ENCODE measurements at places on chromosomes 4 and X.

GRCh38 chr4:131347816-131348215 lies 1801.3 kb upstream of the PCDH10 start:
- DNase-seq = no peak

DNA sequence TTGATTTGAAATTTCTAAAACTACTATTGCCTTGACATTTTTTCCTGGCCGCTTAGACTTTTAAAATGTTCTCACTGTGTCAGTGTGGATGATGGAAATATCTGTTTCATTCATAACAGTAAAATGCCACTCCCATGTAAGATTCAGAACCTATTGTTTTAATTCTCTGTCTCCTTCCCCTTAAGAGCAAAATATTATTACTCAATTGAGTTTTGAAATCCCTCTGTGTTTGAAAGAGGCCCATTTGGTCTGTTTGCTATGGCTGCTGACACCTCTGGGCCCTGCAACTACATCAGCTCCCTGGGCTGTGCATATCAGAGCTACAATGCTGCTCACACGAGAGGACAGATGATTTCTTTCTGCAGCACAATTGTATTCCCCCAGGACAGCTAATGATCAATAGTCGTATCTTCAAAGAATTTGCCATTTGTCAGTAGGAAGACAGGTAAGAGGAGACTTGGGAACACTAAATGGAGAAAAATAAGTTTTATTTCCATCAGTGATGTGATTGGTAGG lies 388.0 kb upstream of the GALNT7 start:
- DNase-seq = no peak

DNA sequence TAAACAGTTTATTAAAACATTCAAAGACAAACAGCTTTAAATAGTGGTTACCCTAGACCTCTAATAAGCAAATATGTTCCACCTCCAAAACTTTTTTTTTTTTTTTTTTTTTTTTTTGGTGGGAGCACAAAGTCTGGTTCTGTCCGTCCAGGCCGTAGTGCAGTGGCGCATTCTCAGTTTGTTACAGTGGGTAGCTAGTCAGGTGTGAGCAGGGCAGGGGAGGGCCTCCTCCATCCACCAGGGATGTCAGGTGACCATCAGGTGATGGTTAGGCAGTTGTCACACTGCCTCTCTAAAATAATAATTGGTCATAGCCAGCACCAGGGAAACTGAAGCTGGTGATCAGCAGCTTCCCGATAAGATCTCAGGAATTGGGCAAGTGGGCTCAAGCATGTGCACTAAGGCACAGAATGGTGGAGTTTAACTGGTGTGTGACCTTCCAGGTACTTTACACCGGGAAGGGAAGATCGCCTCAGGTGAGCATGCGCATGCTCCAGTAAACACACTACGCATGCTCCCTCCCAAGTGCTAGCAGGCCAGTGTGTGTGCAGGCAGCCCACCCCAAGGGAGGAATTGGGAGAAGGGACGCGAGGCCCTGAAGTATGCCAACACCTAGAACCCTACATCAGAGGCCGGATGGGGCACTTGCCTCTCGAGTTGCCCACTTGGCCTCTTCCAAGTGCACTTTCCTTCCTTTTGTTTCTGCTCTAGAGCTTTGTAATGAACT lies 27.2 kb downstream of the TNIP2 start:
- DNase-seq = no peak

DNA sequence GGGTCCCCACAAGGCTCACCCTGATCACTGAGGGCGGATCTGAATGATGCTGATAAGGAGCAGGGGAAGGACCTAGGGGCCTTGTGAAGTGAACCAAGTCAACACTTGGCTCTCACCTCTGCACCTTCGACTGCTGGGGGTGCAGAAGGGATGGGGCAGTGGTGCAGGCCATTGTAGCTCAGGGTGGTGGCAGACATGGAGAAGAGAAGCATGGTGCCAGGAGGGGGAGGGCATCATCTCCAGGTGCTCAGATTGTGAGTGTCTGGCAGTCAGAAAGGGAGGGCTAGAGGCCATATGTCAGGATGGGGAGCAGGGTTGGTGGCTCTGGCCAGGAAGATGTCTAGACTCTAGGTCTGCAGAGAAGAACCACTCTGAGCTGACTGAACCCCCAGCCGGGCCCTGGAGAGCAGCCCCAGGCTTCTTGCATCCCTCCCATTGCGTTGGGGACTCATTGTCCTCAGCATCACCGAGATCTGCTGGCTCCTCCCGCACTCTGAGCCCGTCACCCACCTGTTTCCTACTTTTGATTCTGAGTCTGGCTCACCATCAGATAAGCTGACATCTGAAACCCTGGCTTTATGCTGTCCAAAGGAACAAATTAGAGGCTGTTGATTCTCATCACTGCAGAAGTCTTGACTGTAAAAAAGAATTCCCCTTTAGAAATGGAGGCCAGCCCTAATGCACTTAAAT lies 3.8 kb downstream of the APLN start:
- DNase-seq = no peak

GRCh38 chr4:159413306-159413943 lies 310.5 kb downstream of the RAPGEF2 start:
- DNase-seq = no peak

- DNase-seq = no peak
Measured at GRCh38 chr4:182765987-182766856, 151.0 kb downstream of the DCTD start.

- DNase-seq = no peak
Measured at GRCh38 chrX:17632942-17633341, 104.4 kb upstream of the SCML1 start.

GRCh38 chrX:15849555-15849954 lies 5.1 kb downstream of the AP1S2 start:
- DNase-seq = no peak

GRCh38 chrX:46836701-46837557 lies at the start of gene RP2:
Gene RP2 (plus strand): TSS chrX:46837043. CDS start chrX:46837101, 58 bp downstream.
- peak; percentile 70 for DNase-seq

- DNase-seq = no peak
Measured at GRCh38 chr4:978957-979701, 5.8 kb upstream of the DGKQ start.
